Activated naive CD4-positive, alpha-beta T cell treated with anti-CD3 and anti-CD28 coated beads, Interleukin-2, amount 10 ng/mL, durations not matched to agents 7 days and 5 days (primary cell): ENCODE measurements at places on chromosomes 16 and 17.

- no peak for DNase-seq
Observed at GRCh38 chr17:42530952-42531454, 5.0 kb upstream of the NAGLU start.

GRCh38 chr16:63617047-63617989 is 1504.5 kb downstream of the CDH11 start:
- DNase-seq, result no peak

DNA sequence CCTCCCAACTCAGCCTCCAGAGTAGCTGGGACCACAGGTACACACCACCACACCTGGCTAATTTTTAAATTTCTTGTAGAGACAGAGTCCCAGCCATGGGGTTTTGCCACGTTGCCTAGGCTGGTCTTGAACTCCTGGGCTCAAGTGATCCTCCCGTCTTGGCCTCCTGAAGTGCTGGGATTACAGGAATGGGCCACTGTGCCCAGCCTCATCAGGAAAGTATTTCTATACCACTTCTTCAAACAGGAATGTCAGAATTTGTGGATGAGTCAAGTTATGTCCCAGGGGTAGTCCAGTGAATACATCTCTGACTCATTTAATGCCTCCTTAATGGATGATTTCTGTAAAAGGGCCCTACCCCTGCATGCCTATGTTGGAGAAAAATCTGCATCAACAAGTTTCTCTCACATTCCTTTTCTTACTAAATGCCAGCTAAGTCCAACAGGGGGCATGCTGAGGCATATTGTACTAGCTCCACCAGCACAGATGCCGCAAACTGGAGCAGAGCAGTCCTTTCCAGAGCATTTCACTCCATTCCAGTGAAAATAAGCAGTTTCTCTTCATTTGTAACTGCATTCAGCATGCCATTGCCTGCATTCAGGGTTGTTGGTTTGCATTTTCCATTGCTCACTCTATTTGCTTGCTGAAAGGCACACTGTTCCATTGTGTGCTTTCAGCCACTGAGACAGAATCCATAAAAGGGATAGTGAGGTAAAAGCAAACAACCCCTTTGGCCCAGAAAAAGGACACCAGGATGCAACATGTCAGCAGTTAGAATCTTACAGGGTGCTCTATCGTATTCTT is 5.3 kb upstream of the CAVIN1 start:
- peak; percentile 58 for DNase-seq

- DNase-seq, result no peak
Observed at GRCh38 chr16:3959148-3959547, 78.6 kb upstream of the CREBBP start.

DNA sequence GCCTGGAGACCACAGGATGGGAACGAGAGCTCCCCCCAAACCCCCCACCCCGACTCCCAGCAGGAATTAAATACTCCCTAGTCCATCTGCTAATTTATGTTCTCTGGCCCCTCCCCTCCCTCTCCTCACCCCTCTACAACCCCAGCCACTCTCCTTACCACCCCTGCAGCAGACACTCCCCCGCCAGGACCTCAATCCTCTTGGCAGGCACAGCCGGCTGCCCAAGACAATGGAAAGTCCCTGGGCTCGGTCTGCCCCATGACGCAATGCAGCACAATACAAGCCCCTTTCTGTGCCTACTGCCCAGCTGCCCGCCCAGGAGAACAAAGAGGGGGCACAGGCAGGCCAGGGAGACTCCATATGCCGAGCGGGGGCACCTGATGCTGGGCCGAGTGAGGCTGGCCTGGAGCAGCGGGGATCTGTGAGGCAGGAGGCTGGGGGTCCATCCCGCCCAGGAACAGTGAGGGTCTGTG is 30.3 kb upstream of the CDC42EP4 start:
- no peak for DNase-seq

GRCh38 chr17:43151880-43152456 is 19.0 kb upstream of the NBR1 start:
- DNase-seq, result no peak

GRCh38 chr16:5875416-5875815 is 777.8 kb upstream of the EEF2KMT start:
- DNase-seq, result no peak

DNA sequence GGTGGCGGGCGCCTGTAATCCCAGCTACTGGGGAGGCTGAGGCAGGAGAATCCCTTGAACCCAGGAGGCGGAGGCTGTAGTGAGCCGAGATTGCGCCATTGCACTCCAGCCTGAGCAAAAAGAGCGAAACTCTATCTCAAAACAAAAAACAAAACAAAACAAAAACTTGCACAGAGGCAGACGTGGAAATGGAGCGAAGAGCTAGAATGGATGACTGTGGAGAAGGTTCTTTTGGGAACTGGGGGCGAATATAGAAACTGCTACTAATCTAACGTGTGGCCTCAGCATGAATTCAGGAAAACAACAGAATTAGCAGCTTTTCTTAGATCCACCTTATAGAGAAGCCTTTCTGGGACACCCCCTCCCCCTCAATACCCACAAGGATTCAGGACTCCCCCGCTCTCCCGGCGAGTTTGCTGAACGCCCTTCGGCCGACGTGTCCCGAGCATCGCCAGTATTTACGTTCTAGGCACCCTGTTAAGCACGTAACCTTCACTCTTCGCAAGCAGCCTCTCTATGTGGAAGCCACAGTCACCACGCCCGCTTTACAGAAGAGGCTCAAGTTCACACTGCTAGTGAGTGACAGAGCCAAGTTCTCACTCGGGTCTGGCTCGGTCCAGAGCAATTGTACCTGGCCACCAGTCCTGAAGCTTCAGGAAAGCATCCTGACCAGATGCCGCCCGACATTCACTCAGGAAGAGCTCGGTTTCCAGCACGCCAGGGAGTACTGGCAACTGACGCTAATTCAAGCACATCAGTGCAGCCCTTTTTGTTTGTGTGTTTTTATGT is 13.3 kb upstream of the ABR start:
- DNase-seq, result no peak

GRCh38 chr17:7220593-7221277 is 997 bp downstream of the ACADVL start:
- DNase-seq, result peak; percentile 77

- no peak for DNase-seq
Observed at GRCh38 chr16:86865851-86866662, 287.7 kb downstream of the FOXL1 start.

DNA sequence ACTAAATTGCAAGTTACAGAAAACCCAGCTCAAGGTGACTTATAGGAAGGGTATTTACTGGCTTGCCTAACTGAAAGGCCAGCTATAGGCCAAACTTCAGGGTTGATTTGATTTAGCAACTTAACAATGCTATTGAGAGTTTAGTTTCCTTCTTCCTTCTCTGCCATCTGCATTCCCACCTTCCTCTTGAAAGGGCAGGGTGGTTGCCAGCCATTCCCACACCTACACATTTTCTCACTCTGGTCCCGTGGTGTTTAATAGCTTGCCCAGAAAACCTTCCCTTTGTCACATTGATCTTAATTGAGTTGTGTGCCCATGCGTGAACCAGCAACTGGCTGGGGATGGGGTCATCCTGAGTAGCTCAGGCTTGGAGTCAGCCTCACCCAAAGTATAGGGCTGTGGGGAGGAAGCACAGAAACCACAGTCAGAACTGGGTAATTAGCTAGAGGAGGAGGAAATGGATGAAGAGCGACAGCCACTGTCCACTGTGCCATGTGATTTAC is 194.7 kb downstream of the SPECC1 start:
- no peak for DNase-seq

GRCh38 chr17:55527540-55528118 is 16.4 kb upstream of the SMIM36 start:
- peak; percentile 45 for DNase-seq

DNA sequence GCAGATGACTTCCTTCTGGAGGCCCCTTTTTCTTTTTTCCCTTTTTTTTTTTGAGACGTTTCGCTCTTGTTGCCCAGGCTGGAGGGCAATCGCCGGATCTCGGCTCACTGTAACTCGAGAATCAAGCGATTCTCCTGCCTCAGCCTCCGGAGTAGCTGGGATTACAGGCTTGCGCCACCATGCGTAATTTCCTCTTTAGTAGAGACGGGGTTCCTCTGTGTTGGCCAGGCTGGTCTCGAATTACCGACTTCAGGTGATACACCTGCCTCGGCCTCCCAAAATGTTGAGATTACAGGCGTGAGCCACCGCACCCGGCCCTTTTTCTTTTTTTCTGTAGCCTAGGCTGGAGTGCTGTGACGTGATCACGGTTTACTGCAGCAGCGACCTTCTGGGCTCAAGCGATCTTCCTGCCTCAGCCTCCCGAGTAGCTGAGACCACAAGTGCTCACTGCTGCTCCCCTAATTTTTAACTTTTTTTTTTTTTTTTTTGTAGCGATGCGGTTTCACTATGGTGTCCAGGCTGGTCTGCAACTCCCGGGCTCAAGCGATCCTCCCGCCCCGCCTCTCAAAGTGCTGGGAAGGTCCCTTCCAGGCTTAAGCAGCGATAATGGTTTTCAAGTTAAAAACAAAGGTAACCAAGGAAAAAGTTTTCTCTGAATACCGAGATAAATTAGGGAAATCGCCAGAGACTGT is 956 bp upstream of the IST1 start:
- peak; percentile 51 for DNase-seq

GRCh38 chr16:74607310-74607961 is 522 bp upstream of the GLG1 start:
- DNase-seq, result no peak

DNA sequence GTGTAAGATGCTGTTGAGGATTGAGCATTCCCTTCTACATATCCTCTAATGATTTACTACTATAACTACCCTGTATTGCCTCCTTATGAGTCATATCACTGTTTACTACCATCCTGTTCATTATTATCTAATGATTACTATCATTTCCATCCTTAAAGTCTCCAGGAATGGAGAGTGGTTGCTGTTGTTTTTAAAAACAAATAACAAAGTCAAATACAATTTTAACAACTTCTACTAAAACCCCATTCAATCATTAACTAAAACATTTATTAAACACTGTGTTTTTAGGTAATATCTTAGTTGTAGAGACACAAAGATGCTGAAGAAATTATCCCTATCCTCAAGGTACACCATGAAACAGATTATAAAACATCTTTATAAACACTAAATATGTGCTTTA is 126.9 kb downstream of the BRIP1 start:
- no peak for DNase-seq

- no peak for DNase-seq
Observed at GRCh38 chr16:50272111-50272571, 5.8 kb downstream of the ADCY7 start.

DNA sequence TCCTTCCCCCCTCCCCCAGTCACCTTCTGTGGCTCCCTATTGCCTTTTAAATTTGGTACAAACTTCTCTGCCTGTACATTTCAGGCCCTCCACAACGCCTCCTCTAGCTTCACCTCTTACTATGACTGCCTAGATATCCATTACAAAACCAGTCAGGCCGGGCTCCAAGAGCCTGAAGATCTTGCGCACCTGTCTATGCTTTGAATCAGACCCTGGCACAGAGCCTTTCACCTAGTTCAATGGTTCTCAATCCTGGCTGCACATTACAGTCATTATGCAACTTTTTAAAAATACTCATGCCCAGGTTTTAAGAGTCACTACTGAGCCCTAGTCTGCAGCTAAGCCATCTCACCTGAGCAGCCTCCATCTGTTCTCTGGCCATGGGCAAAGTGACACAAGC is 1.6 kb upstream of the GAS7 start:
- DNase-seq, result no peak

GRCh38 chr17:13490427-13490826 is 111.3 kb downstream of the HS3ST3A1 start:
- no peak for DNase-seq

GRCh38 chr16:84498223-84498610 is 6.2 kb downstream of the MEAK7 start:
- no peak for DNase-seq

DNA sequence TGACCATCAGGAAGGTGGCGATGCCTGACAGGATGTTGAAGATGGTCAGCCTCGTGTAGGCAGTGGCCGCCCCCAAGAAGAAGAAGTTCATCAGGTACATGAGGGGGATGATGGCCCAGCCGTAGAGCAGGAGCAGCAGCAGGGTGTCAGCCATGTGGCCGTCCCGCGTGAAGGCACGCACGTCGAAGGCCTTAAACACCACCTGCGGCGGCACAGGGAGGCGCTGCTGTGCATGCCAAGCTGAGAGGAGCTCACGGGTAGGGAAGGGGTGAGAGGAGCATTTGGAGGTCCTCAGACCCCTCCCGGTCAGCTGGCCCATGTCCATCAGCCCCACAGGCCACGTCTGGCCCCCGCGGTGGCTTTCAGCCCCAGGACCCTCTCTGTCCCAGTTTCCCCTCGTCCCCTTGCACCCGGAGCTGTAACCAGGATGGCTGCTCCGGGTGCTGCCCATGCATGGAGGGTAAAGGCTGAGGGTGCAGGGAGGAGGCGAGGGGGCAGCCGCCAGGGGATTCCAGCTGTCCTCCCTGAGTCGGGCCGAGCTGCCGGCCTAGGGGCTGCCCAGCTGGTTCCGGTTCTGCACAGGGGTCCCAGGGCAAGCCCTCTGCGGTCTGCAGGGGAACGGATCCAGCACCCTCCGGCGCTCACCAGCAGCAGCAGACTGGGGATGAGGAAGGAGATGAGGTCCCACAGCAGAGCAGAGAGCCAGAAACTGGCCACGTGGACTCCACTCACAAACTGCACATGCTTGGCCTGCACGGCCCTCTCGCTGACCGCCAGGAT is 17.1 kb upstream of the RNPS1 start:
- DNase-seq, result no peak

DNA sequence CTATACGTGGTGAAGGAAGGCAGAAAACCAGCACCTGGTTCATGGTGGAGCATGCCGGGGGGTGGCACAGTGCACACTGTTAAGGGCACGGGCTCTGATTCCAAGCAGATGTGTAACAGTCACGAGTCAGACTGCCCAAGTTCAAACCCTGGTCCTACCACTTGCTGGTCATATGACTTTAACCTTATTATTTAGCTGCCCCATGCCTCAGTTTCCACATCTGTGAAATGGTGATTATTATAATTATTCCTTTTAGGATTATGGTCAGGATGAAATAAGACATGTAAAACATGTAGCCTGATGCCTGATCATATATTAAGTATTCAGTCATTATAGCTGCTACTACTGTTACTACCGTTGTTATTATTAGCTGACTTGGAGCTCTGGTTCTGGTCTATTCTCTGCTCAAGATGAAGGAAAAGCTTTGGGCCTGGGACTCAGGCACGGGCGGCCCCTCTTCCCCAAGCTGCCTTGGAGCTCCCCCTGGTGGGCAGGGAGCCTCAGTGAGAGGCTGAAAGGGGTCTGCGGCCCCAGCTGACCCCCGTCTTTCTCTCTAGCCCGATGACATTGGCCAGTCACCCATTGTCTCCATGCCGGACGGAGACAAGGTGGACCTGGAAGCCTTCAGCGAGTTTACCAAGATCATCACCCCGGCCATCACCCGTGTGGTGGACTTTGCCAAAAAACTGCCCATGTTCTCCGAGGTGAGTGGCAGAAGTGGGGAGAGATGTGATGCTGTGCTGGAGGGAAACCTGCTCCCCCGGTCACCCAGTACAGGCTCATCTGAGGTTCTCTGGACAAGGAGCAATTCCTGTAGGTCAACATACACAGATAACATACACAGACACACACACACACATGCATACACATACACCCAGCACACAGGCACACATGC is 14.0 kb downstream of the NR1D1 start:
- DNase-seq, result peak; percentile 70
